ENCODE measurements at places on chromosomes 13 and 19.

- DNase-seq = no peak
Measured at GRCh38 chr19:53991224-53992113, at the start of gene CACNG6. CACNG6 (plus strand) TSS chr19:53991637; CDS start chr19:53992878, 1,241 bp downstream.

DNA sequence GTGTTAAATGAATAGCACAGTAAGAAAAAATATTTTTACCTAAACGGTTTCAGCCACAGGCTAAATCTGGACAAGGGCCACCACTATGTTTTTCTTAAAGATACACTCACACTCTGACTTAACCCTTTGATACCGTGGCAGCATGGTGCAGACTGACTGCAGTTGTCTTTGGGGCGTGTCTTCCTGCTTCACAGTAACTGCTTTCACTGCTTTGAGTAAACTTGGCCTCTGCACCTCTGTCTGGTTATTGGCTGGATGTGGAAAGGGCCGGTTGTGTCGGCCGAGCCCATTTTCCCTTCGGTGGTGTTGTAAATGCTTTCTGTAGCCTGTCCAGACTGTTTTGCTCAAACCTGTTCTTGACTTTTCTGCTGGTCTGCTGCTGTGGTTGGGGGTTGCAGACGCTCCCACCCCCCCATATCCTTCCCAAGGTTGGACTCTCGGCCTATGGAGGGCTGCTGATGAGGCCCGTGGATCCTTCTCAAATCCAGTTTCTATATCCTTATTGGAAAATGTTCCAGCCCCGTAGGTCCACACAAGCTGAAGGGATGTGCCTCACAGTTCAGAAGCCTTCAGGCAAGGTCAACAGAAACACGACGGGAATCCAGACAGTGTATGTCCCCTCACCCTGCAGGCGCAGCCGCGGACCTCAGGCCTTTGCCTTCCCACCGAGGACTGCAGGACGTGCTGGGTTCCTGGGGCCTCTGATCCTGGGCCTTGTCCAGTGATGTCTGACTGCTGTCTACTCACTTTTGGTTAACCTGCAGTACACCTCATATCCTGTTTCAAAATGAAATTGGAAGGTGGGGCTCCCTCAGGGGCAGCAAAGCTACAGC is 90.2 kb upstream of the RNF113B start:
- DNase-seq = no peak

DNA sequence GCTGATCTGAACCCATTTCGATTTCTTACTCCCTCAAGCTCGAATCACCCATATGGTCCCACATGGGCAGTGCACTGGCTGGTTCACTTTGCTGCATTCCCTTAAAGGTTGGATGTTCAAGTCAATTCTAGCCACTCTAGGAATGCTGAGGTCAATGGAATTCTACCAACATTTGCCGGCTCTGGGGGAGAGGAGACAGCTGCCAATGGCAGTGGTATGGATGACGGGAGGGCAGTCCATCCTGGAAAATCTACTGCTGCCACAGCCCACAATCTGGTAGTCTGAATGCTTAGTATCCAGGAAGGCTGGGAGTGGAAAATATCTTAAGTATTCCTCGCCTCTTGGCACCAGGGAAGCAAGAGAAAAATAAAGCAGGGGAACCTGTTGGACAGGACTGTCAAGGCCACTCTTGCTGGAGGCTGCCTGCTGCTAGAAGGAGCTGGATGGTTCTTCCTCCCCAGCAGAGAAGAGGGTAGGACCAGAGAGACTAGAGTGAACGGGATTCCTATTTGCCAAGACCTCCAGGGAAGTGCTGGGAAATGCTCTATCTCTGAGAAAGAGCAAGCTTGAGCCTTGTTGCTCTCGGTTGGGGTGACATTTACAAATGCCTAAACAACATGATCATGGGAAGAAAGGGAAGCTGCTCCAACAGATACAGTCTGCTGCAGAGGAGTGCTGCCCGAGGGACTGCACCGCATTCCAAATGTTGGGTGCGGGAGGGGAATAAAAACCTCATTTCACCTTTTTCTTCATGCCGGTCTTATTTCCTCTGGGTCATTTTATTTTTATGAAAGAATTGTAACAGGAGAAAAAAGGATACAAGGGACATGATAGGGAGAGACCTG is 20.7 kb upstream of the HMGB1 start:
- DNase-seq = no peak

GRCh38 chr13:79846386-79846785 is 365.4 kb downstream of the NDFIP2 start:
- no peak for DNase-seq

Measured in stimulated activated CD4-positive, alpha-beta T cell treated with anti-CD3 and anti-CD28 coated beads, Interleukin-1b, Interleukin-23, amount 100 ng/mL, for 24 hours (primary cell).